ENCODE measurements at places on chromosomes 5 and 9.

DNA sequence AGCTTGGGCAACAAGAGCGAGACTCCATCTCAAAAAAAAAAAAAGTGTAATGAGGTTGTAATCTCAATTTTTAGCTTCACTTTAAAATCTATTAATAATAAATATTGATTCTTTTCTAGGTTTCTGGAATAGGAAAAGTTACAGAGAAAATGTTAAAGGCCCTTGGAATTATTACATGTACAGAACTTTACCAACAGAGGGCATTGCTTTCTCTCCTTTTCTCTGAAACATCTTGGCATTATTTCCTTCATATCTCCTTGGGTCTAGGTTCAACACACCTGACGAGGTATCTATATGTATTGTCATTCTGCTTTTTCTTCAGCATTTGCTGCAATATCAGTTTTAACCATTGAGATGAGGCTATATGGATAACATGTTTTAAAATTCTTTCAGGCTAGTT lies 26.6 kb upstream of the ANKDD1B start:
- DNase-seq: no peak

GRCh38 chr5:1067141-1068121 lies 44.4 kb downstream of the SLC12A7 start:
- DNase-seq: no peak

GRCh38 chr9:113012492-113012891 lies 500 bp upstream of the ZNF883 start:
- no peak for DNase-seq

GRCh38 chr5:116088062-116088461 lies 3.2 kb downstream of the COMMD10 start:
- no peak for DNase-seq

DNA sequence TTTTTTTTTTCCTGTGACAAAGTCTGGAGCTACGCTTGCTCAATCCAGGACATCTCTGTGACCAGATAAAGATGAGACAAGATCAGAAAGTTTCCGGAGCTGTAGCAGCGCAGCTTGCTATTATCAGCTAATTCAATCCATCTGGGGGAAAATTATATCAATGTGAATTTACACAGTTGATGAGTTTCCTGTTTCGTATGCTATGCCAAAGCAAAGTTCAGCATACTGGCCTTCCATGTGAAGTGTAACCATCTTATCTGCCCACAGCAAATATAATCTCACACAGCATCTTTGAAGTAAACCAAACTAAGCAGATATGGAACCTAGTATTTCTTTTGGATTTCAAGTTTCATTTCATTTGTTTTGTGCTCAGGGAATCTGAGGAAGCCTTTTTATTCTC lies 1767.7 kb downstream of the EFNA5 start:
- no peak for DNase-seq

GRCh38 chr5:82748688-82749460 lies 328.3 kb downstream of the TMEM167A start:
- DNase-seq: no peak

- no peak for DNase-seq
Measured at GRCh38 chr5:140083120-140083519, 30.8 kb upstream of the PURA start.

GRCh38 chr5:109994135-109994534 lies 304.4 kb downstream of the MAN2A1 start:
- DNase-seq: no peak

DNA sequence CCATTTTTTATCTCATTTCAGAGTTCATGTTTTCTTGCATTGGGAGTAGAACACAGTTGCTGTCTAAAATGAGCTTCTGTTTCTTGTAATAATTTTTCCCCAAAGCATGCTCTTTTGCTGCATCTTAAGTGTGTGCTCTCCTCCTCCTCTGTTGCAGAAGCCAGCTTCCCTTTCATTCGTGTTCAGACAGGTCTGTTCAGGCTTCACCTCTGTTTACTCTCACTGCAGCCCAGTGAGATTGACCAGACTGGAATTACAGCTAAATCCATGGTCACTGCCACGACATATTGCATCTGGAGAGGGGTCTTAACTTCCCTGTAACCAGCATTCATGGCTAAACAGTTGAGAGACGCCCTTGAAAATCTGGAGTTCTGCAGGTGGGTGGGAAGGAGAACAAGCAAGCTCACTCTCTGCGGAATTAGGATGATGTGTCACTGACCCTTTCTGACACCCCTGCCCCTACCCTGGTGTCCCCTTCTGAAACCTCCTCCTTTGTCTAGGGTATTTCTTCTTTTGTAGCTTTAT lies 223.2 kb downstream of the FSTL4 start:
- no peak for DNase-seq

GRCh38 chr5:107290780-107291398 lies 379.8 kb downstream of the EFNA5 start:
- no peak for DNase-seq

DNA sequence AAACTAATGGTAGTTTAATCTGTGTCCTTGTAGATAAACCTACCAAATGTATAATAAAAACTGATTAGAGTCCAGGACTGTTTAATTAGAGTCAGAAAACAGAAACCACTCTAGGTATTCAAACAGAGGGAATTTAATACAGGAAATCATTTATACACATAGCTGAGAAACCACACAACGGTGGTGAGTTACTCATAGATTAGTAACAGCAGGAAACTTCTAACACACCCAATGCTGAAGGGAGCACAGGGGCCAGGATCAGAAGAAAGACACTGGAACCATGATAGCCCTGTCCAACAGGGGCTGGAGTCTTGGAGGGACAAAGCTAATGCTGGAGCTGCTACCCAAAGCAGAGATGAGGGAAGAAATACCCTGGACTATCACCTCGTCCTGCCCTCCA lies 321.0 kb downstream of the ACTL7B start:
- no peak for DNase-seq

DNA sequence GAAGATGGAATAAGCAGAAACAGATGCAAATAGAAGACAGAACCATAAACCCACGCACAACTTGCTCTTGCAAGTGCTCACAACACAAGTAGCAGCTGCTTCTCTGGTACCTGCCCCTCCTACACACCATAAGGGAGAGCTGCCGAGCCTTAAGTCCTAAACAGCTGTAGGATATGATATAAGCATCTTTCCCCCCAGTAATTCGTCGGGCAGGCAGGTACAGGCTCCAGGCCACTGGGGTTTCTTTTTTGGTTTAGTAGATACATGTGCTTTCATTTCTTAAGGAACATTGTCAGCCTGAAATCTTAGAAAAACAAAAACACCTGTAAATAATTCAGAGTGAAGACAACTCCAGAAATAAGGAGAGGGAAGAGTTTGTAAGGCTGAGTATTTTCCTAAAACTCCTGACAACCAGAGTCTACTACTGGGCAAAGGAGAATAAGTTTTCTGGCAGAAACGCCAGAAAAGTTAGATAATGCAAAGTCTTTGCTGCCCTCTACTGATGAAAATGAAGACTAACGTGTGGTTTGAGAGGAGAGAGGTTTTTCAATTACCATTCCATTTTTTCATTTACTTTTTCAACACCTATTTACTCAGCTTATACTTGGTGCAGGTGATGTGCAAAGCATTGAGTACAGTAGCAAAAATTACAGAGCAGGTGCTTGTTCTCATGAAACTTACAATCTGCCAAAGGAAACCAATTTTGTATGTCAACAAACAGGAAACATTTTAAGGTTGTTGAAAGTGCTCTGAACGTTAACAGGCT lies 20.1 kb upstream of the TCERG1 start:
- no peak for DNase-seq

DNA sequence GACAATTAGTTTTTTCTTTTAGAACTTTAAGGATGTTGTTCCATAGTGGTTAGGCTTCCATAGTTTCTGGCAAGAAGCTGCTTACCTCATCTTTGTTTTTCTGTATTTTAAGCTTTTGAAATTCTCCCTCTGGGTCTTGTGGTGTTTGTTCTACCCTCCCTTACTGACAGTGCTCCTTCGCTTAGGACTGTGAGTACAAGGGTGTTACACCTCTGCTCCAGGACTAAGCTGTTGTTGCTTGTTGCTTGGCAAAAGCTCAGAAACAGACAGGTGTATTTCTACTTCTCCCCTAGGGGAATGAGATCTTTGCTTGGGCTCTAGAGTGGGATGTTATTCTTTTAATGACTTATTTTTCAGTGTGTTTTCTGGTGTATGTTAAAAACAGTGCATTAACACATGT lies 225.2 kb downstream of the WDR70 start:
- DNase-seq: no peak

DNA sequence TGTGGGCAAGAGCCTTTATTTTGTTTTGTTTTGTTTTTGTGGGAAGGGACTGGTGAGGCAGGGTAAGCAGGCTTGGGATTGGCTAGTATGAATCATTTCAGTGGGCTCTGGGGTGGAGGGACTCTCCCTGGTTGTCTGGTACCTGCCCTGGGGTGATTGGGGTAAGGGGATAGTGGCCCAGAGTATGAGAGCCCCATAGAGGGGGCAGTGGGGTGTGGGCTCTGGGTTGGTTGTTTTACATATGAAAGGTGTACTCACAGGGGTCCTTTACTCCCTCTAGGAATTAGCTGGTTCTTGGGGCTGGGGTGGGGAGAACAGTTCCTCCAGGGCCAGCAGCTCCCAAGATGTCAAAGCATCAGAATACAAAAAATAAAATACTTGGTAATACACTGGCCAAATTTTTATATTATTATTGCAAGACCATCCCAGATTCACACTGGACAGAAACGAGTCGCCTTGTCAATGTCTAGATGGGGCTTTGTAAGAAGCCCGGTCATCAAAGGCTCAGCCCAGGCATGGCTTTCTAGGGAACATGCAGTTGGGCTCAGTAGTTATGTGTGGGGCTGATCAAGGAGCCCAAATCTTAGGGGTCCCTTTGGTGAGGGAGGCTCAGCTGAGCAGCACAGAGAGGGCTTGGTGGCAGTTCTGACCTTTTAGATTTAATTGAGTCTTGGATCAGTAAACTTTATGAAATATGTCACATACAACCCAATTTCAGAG lies 190.5 kb downstream of the NXNL2 start:
- no peak for DNase-seq

GRCh38 chr5:139904816-139905661 lies 109.4 kb downstream of the PSD2 start:
- DNase-seq: no peak

GRCh38 chr9:78932849-78933627 lies 636.1 kb downstream of the PSAT1 start:
- DNase-seq: no peak

GRCh38 chr9:100459963-100460362 lies 13.0 kb upstream of the TMEFF1 start:
- DNase-seq: no peak

DNA sequence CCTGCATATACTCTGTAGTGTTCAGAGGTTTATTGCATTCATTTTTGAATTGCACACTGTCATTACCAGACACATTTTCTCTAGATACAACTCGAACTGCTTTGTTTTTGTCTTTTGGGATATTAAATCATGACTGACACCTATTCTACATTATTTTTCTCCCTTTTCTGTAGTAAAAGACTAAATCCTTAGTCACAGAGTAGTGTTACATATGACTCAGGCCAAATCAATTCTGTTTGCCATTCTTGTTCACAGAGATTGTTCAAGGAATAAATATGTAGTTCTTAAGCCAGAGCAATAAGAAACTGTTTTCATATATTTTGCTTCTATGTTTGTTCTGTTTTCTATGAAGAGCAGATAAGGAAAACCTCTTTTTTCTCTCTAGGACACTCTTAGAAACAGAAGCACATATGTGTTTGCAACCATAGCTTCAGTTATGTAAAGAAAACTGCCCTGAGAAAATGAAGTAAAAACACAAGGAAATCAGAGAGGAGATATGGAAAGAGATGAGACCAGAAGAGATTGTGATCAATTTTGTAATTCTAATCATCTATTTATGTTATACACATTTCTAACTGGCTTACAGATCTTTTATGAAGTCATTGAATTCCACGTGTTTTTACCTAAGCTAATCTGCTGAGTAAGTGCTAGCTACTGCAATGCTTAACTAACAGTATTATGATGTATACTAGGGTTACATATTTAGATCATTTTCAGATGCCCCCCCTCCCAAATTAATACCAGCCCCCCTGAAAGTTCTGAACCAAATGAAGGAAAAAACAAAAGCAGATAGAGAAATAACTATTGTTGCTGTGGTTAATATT lies 1995.6 kb upstream of the CDH6 start:
- DNase-seq: no peak

GRCh38 chr9:14524873-14525515 lies 168.2 kb downstream of the ZDHHC21 start:
- DNase-seq: no peak

DNA sequence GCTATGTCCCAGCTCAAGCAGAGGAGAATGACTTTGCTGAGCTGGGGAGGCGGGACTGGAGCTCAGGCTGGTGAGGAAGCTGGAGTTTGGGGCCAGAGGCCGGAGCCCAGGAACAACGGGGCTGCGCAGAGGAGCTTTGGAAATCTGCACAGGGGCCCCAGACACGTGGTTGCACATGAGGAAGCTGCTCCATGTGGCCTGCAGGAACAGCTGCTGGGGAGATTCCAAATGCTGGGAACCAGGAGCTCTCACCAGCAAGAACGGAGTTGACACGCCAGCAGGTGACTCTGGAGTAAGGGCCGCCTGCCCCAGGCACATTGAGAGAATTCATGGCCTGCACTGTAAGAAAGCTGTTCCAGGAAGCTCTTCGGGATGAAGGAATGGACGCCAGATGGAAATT lies 91.0 kb downstream of the OLFM1 start:
- no peak for DNase-seq

DNA sequence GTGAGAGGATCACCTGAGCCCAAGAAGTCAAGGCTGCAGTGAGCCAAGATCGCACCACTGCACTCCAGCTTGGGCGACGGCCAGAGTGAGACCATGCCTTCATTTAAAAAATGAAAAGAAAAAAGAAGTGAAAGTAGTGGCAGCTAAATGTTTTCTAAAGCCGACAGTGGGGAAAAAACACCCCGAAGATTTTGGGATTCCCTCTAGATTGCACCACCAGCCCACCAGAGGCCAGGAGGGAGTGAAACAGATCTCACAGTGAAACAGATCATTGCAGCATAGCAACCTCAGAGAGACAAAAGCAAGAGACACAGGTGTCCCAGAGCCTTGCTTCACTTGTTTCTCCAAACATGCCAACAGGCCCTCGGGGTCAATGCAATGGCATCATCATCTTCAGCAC lies 156.8 kb downstream of the PAX5 start:
- no peak for DNase-seq

- no peak for DNase-seq
Measured at GRCh38 chr9:121817476-121817875, 166.0 kb downstream of the DAB2IP start.

DNA sequence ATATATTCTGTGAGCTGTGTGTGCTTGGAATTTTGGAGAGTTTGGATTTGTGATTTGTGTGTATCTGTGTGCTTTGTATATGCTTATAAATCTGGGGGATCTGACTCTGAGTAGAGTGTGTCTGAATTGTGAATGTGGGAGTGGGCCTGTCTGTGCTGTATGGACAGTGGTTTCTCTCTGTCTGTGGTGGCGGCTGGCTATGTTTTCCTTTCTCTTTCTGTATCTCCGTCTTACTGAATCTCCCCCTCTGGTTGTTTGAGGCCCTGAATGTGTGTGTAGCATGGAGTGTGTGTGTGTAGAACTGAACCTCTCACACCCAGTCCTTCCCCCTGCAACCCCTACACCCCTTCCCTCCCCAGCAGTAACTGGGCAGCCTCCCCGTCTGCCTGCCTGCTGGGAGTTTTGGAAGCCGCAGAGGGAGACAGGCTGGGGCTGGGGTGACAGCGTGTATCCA lies 4.7 kb downstream of the CXXC5 start:
- DNase-seq: no peak

- DNase-seq: no peak
Measured at GRCh38 chr5:156631005-156631404, 219.1 kb upstream of the PPP1R2B start.

All from stimulated activated CD4-positive, alpha-beta T cell treated with anti-CD3 and anti-CD28 coated beads, Interleukin-1b, Interleukin-23, amount 100 ng/mL, for 48 hours (primary cell).